CD8-positive, alpha-beta memory T cell (primary cell): ENCODE measurements at places on chromosomes 2 and 18. TPM values are rescaled to one million over a fixed set of nuclear protein-coding genes. Genes with fewer than 3 reads are reported as not detected.

Gene HAAO
- 0.35 TPM for total RNA-seq

Gene ELOA2
- not detected for total RNA-seq

Gene GEN1
- 28.8 TPM for total RNA-seq

Gene STPG4
- not detected for total RNA-seq

Gene SDC1
- total RNA-seq, result 0.27 TPM

Gene TLX2
- 0.60 TPM for total RNA-seq

Gene CYP26B1
- total RNA-seq, result not detected

Gene STK17B
- total RNA-seq, result 121 TPM

Gene MFSD6
- 64.9 TPM for total RNA-seq

Gene IL37
- not detected for total RNA-seq

Gene TBR1
- not detected for total RNA-seq

Gene SCN9A
- total RNA-seq, result not detected

Gene FTCDNL1
- total RNA-seq, result 5.2 TPM

Gene TUBA4B
- not detected for total RNA-seq

Gene CHRNA1
- total RNA-seq, result not detected

Gene LIMS4
- 0.79 TPM for total RNA-seq

Gene HMSD
- 9.8 TPM for total RNA-seq

Gene LYG2
- not detected for total RNA-seq

Gene TWIST2
- total RNA-seq, result not detected

Gene TRIM43
- total RNA-seq, result not detected

Gene SLC23A3
- 2.6 TPM for total RNA-seq

Gene PAX3
- not detected for total RNA-seq

Gene SRD5A2
- total RNA-seq, result not detected

Gene FOXD4L1
- total RNA-seq, result 0.18 TPM

Gene G6PC2
- not detected for total RNA-seq

Gene UCN
- 2.6 TPM for total RNA-seq

Gene SKOR2
- total RNA-seq, result not detected

Gene TOGARAM2
- total RNA-seq, result 5.0 TPM

Gene CPLX4
- not detected for total RNA-seq

Gene CD8B
- total RNA-seq, result 273 TPM

Gene SERPINB12
- not detected for total RNA-seq

Gene LINC00305
- not detected for total RNA-seq

Gene SLC4A3
- total RNA-seq, result 0.13 TPM

Gene SIX3
- not detected for total RNA-seq

Gene TTN
- 0.83 TPM for total RNA-seq

Gene IER3IP1
- 19.0 TPM for total RNA-seq

Gene CD28
- 64.1 TPM for total RNA-seq

Gene FAM237A
- not detected for total RNA-seq

Gene HOXD9
- total RNA-seq, result not detected
